ENCODE measurements at places on chromosomes 1 and 21. TPM values are rescaled to one million over a fixed set of nuclear protein-coding genes. Genes with fewer than 3 reads are reported as not detected.

Gene HSPA6
- 1.1 TPM for total RNA-seq

Gene C1orf210
- not detected for total RNA-seq

Gene CCDC30
- total RNA-seq: 0.49 TPM

Gene APCS
- total RNA-seq: not detected

- no peak for DNase-seq
Observed at GRCh38 chr1:60878323-60878722, 204.0 kb upstream of the NFIA start.

- no peak for DNase-seq
Observed at GRCh38 chr1:14921057-14921456, 232.5 kb upstream of the TMEM51 start.

DNA sequence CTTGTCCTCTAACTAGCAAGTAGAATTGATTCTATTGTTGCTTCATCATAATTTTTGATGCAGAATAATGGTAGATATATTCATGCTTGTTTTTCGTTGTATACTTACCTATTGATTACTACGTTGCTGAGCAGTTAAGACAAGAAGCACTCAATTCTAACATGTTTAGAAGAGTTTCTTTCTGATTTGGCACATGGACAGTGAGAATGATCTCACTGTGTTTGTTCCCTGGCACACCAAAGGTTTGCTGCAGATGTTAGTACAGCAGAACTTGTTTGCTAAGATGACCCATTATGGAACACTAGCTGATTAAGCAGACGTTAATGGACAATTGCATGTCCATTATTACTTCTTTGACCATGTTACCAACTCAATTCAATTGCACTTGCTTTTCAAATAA lies 184.7 kb upstream of the SGIP1 start:
- no peak for DNase-seq
